Hematopoietic multipotent progenitor cell treated with erythropoietin and hydrocortisone succinate and interleukin-3 and kit ligand, for 4 days (in vitro differentiated cells): ENCODE measurements at places on chromosomes 1 and 21.

- DNase-seq, result no peak
Measured at GRCh38 chr1:184567009-184567408, 180.2 kb downstream of the C1orf21 start.

DNA sequence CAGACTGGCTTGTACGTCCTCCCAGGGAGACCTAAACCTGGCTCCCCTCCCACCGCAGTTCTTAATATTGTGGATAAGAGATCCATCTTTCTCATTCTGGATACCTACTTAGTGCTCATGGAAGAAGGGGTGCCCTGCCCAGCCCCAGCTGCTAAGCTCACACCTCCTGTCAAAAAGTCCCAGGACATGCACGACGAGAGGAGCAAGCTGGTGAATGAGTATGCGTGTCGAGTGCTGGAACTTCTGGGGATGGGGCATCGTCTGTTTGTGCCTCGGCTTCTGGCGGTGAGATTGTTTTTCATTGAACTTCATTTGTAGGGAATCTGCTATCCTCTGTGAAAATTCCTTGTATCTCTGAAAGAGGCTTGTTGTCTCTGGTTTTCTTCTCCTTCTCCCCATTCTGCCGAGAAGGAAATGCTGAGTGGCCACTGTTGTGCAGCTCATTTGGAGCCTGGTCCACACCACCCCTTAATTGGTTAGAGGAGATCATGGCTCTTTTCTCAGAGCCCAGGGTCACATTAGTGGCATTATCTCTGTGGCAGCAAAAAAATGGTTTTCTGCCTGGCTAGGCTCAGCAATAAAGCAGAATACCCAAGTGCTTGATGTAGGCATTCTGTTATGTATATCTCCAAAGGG, 199.4 kb upstream of the CACYBP start:
- peak; percentile 18 for DNase-seq

GRCh38 chr1:166322470-166322869, 155.7 kb upstream of the FAM78B start:
- no peak for DNase-seq

DNA sequence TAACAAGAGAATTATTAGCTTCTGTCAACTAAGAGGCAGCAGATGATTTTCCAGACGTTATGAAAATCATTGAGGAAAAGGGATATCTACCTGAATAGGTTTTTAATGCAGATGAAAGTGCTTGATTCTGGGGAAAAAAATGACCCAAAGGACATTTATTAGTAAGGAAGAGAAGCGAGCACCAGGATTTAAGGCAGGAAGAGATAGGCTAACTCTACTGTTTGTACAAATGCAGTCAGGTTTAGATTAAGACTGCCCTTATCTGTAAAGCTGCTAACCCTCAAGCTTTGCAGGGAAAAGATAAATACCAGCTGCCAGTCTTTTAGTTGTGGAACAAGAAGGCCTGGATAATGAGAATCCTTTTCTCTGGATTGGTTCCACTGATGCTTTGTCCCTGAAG, 33.0 kb upstream of the LRIG2 start:
- peak; percentile 86 for DNase-seq

- no peak for DNase-seq
Measured at GRCh38 chr1:46315669-46316403, 12.3 kb downstream of the UQCRH start.

- no peak for DNase-seq
Measured at GRCh38 chr1:226781937-226782609, 43.0 kb upstream of the ITPKB start.

DNA sequence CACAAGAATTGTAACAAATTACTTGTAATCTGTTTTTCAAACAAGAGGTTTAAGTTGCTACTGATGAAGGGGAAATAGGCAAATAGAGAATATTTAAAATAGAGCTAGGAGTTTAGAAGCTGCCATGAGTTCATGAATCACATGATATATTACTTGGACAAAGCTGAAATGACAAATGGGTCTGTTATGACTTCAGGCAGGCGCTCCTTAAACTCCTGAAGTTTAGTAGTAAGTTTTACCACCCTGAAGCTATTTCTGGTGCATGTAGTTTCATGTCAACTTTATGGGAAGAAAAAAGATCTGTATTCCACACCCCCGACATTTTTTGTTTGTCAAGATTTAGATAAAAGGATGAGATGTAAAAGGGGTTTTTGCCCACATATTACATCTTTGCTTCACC, 58.5 kb downstream of the PLA2G4A start:
- no peak for DNase-seq

DNA sequence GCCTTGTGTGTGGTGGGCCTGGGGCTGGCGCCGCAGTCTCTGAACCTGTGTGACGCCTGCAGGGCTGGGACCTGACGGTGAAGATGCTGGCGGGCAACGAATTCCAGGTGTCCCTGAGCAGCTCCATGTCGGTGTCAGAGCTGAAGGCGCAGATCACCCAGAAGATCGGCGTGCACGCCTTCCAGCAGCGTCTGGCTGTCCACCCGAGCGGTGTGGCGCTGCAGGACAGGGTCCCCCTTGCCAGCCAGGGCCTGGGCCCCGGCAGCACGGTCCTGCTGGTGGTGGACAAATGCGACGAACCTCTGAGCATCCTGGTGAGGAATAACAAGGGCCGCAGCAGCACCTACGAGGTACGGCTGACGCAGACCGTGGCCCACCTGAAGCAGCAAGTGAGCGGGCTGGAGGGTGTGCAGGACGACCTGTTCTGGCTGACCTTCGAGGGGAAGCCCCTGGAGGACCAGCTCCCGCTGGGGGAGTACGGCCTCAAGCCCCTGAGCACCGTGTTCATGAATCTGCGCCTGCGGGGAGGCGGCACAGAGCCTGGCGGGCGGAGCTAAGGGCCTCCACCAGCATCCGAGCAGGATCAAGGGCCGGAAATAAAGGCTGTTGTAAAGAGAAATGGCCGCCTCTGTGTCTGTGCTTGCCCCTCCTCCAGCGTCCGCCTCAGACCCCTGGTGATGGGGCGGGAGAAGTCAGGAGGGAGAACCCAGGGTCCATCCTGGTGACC, 788 bp downstream of the ISG15 start:
- DNase-seq, result no peak

DNA sequence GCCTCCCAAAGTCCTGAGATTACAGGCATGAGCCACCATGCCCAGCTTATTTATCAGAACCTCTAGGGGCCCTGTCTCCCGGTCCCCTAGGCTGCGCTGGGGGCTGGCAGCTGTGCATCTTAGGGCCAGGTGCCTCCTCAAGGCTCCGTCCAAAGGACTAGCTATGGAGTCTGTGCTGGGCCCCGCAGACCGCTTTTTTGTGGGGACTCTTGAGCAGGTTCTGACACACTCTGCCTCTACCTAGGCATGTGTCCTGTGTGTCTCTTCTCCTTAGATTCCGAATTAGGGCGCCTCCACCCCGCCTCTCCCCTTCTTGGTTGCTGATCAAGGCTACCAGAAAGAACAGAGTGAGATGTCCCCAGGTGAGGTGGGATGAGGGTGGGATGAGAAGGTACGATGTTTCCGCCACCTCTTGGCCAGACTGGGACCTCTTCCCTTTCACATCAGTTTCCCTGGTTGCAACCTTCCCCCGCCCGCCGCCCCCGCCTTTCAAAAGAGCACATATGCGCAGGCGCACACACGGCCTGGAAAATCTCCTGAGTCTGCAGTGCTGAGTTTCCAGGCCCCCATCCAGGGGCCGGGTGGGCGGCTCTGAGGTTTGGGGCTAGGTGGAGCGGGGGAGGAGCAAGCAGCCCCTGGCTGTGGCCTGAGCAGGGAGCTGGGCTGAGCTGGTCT, 5.0 kb upstream of the PTPN7 start:
- DNase-seq, result no peak

DNA sequence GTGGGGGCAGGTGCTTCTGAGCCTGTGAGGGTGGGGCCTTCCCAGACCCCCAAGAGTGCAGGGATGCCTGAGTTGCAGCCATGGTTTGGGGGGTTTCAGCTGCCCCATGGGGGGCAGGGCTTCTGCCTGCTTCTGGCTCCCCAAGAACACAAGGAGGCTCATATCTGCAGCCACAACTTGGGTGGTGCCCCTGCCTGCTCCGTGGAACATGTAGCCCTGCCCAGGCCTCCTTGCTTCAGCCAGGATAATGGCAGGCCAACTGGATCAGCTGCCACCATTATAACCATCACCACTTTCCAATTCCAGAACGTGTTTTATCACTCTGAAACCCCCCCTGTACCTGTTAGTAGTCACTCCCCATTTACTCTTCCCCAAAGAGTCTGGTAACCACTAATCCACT, 14.0 kb downstream of the ZBTB40 start:
- DNase-seq, result peak; percentile 33

DNA sequence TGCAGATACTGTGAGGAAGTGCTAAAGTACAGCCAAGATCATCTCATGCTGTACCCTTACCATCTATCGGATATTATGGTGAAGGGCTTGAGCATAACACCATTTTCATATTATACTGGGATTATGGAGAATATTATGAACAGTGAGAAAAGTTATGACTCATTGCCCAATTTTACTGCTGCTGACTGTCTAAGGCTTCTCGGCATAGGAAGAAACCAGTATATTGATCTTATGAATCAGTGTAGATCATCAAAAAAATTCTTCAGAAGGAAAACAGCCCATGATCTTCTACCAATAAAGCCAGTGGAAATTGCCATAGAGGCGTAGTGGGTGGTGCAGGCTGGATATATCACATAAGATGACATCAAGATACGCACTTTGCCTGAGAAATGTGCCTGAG, 47.7 kb downstream of the PPIAL4G start:
- DNase-seq, result no peak

- DNase-seq, result no peak
Measured at GRCh38 chr1:182848736-182849135, 9.6 kb downstream of the DHX9 start.

GRCh38 chr1:247113094-247113497, 8.9 kb upstream of the ZNF669 start:
- DNase-seq, result no peak

- peak; percentile 64 for DNase-seq
Measured at GRCh38 chr1:10965546-10966226, 46.8 kb upstream of the TARDBP start.
